Stimulated activated CD4-positive, alpha-beta T cell treated with anti-CD3 and anti-CD28 coated beads, Interleukin-4, amount 100 ng/mL, for 4 hours (primary cell): ENCODE measurements at places on chromosomes 12 and 14.

DNA sequence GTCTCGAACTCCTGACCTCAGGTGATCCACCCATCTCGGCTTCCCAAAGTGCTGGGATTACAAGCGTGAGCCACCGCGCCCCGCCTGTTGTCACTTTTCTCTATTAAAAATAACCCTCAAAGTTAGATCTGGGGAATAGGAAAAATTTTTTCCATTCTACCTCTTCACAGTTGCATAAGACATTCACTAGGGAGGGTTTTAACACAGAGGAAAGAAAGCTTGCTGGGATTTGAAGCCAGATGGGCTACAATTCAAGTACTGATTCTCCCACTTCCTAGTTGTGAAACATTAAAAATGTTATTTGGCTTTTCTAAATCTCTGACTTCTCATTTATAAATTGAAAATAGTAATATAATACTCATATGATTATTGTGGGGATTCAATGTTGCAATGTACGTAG lies 23.3 kb upstream of the SLC15A5 start:
- no peak for DNase-seq

GRCh38 chr12:123839826-123840225 lies 77.7 kb downstream of the DNAH10 start:
- no peak for DNase-seq

DNA sequence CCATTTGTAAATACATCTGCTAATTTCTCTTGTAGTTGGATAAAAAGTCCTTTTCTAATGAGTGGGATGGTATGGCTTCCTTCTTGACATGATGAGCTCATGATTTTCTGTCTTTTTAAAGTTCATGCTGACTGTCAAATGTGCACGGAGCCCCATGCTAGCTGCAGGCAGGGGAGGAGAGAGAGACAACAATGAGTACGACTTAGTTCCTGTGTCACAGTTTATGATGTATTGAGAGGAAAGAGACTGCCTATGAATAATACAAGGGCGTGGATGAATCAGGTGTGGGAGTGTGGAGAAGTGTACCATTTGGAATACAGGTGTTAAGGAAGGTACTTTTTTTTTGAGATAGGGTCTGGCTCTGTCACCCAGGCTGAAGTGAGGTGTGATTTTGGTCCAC lies 10.7 kb upstream of the TBC1D30 start:
- no peak for DNase-seq

DNA sequence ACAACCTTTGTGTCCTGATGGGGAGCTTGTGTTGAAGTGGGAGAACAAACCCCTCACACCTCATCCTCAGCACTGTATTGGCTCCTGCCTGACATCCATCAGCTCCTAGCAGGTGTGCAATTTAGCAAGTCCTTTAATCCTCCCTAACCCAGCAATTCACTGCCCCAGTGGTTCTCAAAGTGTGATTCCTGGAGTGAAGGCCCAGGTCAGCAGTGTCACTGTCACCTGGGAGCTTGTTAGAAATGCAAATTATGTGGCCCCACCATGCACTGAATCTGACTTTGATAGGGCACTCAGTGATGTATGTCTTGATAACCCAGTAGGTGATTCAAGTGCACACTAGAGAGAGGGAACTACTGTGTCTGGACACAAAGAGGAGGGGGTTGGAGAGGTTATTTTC lies 133.6 kb downstream of the FGD4 start:
- DNase-seq, result no peak

DNA sequence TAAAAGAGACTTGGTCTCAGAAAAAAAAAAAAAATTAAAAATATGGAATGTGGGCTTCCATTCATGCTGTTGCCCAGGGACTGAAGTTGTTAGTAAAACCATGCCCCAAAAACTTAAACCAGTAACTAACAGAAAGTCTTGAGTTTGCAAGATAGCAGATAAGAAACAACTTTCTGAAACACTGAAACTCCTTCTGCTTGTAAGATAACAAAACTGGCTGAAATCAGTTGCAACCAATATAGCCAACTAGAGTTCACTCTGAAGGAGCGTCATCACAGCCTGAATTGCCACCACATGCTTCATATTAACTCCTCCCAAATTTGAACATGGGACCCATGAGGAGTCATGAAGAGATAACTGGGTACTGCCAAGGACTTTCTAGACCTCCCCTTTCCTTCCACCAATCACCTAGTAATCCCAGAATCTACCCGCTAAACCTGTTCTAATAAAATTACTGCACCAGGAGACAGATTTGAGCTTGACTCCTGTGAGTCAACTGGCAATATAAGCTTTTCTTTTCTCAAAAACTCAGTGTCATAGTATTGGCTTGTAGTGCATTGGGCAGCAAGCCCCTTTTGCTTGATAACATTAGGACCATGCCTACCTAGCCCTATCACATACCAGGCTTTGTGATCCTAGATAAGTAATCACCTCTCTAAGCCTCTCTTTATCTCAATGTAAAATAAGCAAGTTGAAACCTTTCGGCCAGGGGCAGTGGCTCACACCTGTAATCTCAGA lies 53.6 kb downstream of the R3HDM2 start:
- no peak for DNase-seq

GRCh38 chr12:101051901-101052550 lies 158.0 kb downstream of the SLC5A8 start:
- no peak for DNase-seq

DNA sequence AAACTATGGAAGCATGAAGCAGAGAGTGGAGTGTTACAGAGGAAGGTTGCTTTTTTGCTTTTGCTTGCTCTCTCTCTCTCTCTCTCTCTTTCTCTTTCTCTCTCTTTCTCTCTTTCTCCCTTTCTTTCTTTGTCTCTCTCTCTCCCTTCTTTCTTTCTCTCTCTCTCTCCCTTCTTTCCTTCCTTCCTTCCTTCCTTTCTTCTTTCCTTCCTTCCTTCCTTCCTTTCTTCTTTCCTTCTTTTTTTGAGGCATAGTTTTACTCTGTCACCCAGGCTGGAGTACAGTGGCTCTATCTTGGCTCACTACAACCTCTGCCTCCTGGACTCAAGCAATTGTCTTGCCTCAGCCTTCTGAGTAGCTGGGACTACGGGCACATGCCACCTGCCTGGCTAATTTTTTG lies 7.6 kb downstream of the ARHGDIB start:
- no peak for DNase-seq

GRCh38 chr14:73125169-73125588 lies 11.1 kb upstream of the PSEN1 start:
- no peak for DNase-seq

- no peak for DNase-seq
These were observed 27.3 kb upstream of the KLRF1 start for GRCh38 chr12:9799961-9800360.
